Pancreas (tissue), 10 donors: ENCODE measurements at places on chromosomes 7 and 10. TPM values are rescaled to one million over a fixed set of nuclear protein-coding genes. Genes with fewer than 3 reads are reported as not detected.

DNA sequence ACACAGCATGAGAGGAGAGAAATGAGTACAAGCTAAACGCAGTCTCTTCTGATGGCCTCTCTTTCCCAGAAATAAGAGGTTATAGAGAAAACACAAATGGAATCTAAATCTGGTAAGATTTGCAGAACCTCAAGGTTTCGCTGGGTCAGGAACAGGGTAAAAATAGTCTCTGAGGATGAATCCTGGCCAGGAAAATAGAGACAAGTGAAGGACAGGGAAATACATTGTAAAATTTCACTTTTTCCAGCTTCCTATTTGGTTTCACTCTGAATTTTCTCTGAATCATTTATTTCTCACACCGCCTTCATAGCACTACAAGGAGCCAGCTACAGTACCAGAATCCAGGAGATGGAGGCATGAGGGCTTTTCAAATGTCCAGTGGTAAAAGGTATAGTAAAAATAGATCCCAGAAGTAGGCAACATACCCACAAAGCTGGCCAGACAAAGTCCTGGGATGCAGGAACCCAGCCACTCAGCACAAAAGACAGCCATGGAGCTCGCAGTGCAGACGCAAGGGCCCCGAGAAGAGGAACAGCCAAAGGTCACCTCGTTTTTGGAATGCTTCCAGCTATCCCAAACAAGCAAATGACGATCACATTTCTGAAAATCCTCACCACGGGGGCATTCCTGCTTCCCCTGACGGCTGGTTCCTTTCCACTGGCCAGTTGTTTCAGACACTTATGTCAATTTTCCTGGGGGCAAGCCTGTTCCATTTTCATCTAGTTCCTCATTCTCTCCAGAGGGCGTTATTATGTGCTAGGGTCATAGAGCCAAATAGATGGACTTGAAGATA, 21.5 kb upstream of the IKZF1 start:
- H3K36me3 ChIP-seq, result no peaks in the 10 kb centered on the region
- DNase-seq, result no peak
- H3K4me1 ChIP-seq, result no peaks in the 10 kb centered on the region
- no peaks in the 10 kb centered on the region for H3K27me3 ChIP-seq
- no peak overlapping the region for H3K4me3 ChIP-seq

DNA sequence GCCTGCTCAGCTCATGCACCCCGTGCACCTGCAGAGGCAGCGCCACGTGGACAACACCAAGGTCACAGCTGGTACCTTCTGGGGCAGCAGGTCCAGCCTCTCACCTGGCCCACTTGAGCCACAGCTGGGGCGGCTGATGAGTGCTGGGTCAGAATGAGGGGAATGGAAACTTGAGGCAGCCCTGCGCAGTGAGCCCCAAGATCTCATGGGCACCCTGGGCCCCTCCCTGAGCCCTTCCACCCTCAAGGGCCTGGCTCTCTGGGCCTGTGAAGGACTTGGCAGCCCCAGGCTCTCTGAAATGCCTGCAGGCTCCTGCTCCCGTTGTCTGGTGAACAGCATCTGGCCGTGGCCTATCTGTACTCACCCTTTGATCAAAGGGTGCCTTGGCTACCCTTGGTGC, 112.7 kb downstream of the TCERG1L start:
- H3K36me3 ChIP-seq, result no peaks in the 10 kb centered on the region
- H3K4me1 ChIP-seq, result no peaks in the 10 kb centered on the region
- no peak for DNase-seq
- H3K27ac ChIP-seq, result no peak overlapping the region
- H3K4me3 ChIP-seq, result no peak overlapping the region

DNA sequence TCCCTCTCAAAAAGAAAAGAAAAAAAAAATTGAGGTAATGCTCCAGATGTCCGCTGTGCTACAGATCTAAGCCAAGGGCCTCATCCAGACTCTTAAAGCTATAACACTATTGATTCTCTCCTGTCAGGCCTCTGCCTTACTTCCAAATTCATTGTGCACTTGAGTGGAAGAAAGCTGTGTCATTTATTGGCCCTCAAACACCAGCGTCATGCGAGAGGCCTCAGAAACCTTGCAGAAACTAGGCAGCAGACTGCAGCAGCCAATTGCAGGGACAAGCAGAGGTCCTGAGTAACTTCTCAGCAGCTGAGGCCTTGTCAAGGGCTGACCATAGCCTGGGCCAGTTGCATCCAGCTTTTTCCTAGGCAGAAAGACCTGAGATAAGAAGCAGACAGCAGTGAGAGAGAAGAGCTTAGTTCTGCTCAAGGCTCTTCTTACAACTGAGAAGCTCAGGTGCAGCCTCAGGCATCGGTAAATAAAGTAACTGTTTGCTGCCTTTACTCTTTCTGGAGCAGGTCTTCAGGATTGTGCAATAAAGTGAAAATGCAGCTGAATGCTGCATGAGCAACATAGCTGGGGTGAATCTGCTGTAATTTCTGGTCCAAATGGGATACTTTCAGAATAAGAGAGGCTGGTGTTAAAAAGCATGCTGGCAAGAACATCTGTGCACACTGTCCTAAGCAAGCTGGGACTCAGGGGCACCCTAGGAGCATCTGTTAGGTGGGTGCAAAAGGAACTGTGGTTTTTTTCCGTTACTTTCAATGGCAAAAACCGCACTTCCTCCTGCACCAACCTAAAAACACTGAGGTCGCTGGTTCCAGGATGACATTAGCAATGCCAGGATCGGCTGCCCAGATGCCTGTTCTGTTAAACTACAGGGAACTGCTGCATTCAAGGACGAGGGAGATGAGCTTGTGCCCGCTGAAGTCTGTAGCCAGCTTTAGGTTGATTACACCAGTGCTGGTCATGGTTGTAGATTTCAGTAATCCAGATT, 181.8 kb upstream of the PFKP start:
- H3K36me3 ChIP-seq, result no peaks in the 10 kb centered on the region
- H3K4me3 ChIP-seq, result no peak overlapping the region
- no peak for DNase-seq
- no peaks in the 10 kb centered on the region for H3K27me3 ChIP-seq

- H3K27ac ChIP-seq, result no peak overlapping the region
- DNase-seq, result no peak
- H3K4me1 ChIP-seq, result no peaks in the 10 kb centered on the region
- H3K36me3 ChIP-seq, result no peaks in the 10 kb centered on the region
- H3K4me3 ChIP-seq, result no peak overlapping the region
- no peaks in the 10 kb centered on the region for H3K27me3 ChIP-seq
Observed at GRCh38 chr10:82867056-82867455, 992.1 kb downstream of the NRG3 start.

DNA sequence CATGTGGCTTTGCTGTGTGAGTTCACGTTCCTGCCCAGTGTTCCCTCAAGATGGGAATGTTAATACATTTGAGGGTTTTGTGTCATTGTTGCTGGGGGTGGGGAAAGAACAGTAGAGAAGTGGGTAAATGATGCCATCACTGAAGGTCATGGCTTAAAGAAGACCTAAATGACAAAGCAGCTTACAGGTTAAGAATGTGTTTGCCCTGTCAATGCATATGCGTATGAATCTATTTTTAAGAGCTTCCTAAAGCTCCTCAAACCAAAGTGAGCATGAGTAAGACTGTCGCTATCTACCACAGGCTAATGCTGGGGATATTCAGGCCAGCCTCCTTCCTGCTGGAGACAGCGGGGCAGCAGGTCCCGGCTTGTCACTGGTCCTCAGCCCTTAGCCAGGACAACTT, 162.9 kb downstream of the CREB5 start:
- DNase-seq, result no peak
- no peak overlapping the region for H3K27ac ChIP-seq
- no peak overlapping the region for H3K4me3 ChIP-seq

GRCh38 chr7:47539398-47540052, 42.4 kb downstream of the TNS3 start:
- no peak overlapping the region for H3K4me3 ChIP-seq
- H3K36me3 ChIP-seq, result no peaks in the 10 kb centered on the region
- no peak overlapping the region for H3K27ac ChIP-seq
- H3K4me1 ChIP-seq, result no peaks in the 10 kb centered on the region

- DNase-seq, result no peak
- no peak overlapping the region for H3K4me3 ChIP-seq
- H3K27me3 ChIP-seq, result no peaks in the 10 kb centered on the region
- H3K27ac ChIP-seq, result no peak overlapping the region
Observed at GRCh38 chr10:75531571-75532031, 100.2 kb downstream of the LRMDA start.

DNA sequence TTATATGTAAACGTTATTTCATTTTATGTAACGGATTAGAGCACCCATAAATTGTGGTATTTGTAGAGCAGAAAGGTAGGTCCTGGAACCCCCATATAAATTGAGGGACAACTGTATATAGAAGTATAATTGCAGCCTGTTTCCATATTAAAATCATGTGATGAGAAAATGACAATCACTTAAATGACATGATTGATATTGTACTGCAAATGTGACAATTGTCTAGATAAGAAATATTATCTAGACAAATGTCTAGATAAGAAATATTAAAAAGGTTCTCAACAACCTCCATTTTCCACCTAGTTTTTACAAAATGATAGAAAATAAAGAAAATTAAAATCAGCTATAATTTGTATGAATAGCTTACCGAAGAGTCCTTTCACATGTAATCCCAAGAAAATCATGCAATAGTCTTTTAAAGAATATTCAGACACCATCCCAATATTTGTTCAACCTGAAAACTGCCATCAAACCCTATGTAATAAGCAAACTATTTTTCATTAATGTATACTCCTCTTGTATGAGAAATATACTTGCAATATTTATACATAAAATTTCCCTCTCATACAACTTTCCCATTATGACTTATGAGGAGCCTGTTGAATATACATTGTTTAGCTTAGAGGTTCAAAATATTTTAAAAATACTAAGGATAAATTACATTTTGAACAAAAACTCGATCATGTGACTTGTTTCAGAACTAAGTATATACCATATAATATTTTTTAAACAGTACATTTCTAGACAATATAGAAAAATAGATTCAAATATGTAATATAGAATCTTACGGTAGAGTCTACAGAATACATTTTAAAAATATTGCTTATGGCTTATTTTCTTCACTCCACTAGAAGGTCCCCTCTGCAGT, 153.2 kb downstream of the CRPPA start:
- H3K27me3 ChIP-seq, result no peaks in the 10 kb centered on the region
- DNase-seq, result no peak
- H3K4me1 ChIP-seq, result no peaks in the 10 kb centered on the region
- H3K4me3 ChIP-seq, result no peak overlapping the region

DNA sequence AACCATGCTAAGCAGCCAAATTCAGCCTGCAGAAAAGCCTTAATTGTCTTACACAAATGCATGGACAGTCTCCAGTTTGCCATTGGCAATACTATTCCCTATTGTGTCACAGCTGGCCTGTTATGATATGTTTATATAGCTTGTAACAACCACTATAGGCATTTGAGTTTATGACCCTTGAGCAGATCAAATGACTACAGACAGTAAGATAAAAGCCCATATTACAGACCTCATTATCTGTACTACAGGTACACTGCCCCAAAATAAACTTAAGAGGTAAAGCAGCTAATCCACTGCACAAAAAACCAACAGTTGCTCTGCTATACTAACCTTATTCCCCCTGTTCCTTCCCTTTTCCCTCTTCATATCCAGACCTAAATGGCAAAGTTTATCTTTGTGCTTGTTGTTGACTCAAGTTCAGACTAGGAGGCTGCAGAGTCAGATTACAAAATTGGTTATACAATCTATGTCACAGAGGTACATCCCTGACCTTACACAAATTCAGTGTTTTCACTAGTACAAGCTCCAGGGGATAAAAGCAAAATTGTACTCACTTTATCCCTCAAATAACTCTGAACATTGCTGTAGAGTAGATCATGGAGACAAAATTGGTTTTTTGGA, 218.4 kb downstream of the GRM8 start:
- H3K4me3 ChIP-seq, result no peak overlapping the region
- peaks cover 13% of the 10 kb centered on the region for H3K4me1 ChIP-seq
- DNase-seq, result no peak
- no peaks in the 10 kb centered on the region for H3K36me3 ChIP-seq

DNA sequence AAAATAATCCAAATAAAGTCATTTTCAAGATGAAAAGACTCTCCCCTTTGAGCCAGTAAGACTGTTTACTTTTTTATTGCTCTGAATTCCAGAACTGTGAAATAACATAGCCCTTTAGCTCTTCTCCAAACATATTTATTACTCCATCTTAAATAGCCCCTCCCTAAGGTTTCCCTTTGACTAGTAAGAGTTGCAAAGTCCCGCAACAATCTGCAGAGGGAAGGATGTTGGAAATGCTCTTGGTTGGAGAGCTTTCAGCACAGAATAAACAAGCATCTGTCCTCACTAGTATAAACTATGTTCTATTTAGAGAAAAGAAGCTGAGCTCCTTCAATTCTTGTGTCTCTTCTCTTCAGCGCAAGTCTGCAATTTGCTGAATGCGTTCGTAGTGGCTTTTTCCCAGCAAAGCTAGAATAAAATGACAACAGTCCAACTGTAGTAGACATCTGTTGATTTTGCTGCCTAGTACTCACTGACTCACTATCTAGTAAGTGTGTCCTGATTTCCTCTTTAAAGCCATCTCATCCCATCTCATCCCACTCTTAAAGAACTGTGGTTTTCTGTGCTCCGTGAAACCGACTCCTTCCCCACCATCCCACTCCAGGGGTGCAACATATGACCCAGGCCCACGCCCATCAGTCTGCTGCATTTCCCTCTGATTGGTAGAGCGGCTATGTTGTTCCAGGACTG, 104.0 kb downstream of the FAM107B start:
- H3K4me1 ChIP-seq, result peaks cover 13% of the 10 kb centered on the region
- no peak overlapping the region for H3K27ac ChIP-seq

DNA sequence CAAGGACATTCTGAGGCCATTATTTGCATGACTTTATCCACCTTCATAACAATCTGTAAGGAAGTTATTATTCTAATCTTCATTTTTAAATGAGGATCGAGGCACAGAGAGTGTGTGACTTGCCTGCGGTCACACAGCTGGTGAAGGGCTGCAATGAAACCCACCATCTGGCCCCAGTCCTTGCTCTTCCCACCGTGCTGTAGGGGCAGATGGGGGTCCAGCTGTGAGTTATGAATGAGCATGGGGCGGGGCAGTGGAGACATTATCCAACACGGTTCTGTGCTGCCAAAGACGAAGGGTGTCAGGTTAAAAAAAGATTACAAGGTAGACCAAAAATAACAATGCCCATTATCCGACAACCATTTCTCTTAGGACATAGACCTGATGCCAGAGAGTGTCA, 417.5 kb upstream of the MGMT start:
- no peaks in the 10 kb centered on the region for H3K36me3 ChIP-seq
- H3K4me1 ChIP-seq, result no peaks in the 10 kb centered on the region
- no peak overlapping the region for H3K27ac ChIP-seq
- no peak for DNase-seq
- no peaks in the 10 kb centered on the region for H3K27me3 ChIP-seq

GRCh38 chr10:11760861-11761260, 18.7 kb downstream of the ECHDC3 start:
- H3K36me3 ChIP-seq, result no peaks in the 10 kb centered on the region
- no peaks in the 10 kb centered on the region for H3K27me3 ChIP-seq
- DNase-seq, result no peak
- H3K4me3 ChIP-seq, result no peak overlapping the region
- H3K4me1 ChIP-seq, result peaks cover 18% of the 10 kb centered on the region

The PITX3 gene
- total RNA-seq, result not detected

The PTN gene
- 0.43 TPM for total RNA-seq

The FAM171A1 gene
- total RNA-seq, result 17.8 TPM

The ERV3-1 gene
- total RNA-seq, result 6.2 TPM

The SPDYE9 gene
- total RNA-seq, result not detected

The TIAL1 gene
- 44.6 TPM for total RNA-seq

The MEIG1 gene
- not detected for total RNA-seq
